Ascending aorta (tissue), 2 donors: ENCODE measurements at places on chromosomes 7 and 10. TPM values are rescaled to one million over a fixed set of nuclear protein-coding genes. Genes with fewer than 3 reads are reported as not detected.

The TNS3 gene
- total RNA-seq, result 89.8 TPM

DNA sequence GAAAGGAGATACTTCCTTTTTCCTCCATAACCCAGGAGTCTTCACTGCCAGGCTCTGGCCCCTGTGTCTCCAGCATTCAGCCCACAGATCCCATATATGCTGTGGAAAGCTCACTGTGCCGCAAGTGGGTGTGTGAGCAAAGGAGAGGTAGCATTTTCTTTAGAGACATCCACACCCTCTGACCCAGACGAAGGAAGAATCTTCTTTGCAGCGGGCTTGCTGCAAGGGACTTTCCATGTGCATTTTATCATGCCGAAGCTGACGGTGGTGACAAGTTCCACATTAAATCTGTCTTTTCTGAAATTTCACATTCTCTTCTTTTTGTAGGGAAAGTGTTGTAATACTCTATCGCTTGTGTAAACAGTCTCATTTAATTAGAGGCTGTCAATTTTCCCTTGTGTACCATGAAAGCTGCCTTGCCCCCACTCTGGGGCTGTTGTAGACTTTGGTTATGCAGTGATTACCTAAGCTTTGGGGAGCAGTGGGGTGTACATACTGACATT, 409.5 kb downstream of the SUGCT start:
- no peak overlapping the region for H3K4me3 ChIP-seq
- peaks cover 25% of the 10 kb centered on the region for H3K4me1 ChIP-seq
- H3K27me3 ChIP-seq, result no peaks in the 10 kb centered on the region
- peak overlapping the region; percentile 47 for H3K27ac ChIP-seq
- no peak for DNase-seq

DNA sequence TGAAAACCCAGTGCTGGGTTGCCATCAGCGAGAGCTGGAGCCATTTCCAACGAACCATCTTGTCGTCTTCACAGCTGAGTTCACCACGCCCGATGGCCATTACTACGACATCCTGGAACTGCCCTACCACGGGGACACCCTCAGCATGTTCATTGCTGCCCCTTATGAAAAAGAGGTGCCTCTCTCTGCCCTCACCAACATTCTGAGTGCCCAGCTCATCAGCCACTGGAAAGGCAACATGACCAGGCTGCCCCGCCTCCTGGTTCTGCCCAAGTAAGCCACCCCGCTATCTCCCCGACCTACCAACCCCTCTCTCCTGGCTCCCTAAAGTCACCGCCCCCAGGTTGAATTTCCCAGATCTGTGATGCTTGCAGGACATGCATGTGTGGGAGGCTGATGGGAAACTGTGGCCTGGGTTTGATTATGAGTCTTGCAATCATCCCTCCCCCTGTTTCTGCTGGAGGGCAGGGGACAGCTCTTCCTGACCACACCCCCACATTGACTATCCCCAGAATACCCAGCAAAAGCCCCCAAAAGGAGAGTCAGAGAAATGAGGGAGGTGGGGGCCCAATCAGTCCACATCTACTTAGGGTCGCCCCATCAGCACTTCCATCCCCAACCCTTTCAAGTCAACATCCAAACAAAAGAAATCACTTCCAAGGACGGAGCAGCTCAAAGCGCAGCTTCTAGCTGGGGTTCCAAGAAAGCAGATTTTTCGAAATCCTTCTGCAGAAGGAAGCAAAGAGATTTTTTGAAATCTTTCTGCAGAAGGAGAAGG, 6.9 kb downstream of the SERPINE1 start:
- H3K36me3 ChIP-seq, result peaks cover 80% of the 10 kb centered on the region
- H3K27ac ChIP-seq, result no peak overlapping the region
- H3K4me1 ChIP-seq, result peaks cover 21% of the 10 kb centered on the region

DNA sequence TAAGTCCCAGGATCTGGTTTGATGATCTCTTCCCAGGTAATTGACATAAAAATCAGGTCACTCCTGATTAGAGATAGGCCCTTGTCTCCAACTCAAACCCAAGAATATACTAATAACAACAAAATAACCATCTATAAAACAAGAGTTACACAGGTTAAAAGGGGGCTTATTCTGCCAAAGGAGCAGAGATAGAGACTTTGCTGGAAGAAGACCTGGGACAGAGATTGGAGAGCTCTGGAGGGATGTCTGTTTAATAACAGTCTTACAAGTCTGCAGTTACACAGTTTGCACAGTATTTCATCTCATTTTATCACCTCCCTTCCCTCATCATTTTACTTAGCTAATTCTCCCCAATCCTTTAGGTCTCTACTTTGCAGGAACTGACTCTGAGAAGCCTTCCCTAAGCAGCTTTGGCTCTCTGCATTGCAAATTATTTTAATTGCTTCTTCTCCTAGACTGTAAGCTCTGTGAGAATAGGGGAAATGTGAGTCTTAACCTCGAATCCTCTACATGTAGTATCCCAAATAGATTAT, 3.7 kb upstream of the ZNF438 start:
- DNase-seq, result no peak
- no peaks in the 10 kb centered on the region for H3K27me3 ChIP-seq
- no peaks in the 10 kb centered on the region for H3K4me1 ChIP-seq

The GPAM gene
- total RNA-seq, result 3.2 TPM

The FEZF1 gene
- not detected for total RNA-seq

The PLPP4 gene
- total RNA-seq, result not detected

The ZSCAN25 gene
- total RNA-seq, result 10.3 TPM

DNA sequence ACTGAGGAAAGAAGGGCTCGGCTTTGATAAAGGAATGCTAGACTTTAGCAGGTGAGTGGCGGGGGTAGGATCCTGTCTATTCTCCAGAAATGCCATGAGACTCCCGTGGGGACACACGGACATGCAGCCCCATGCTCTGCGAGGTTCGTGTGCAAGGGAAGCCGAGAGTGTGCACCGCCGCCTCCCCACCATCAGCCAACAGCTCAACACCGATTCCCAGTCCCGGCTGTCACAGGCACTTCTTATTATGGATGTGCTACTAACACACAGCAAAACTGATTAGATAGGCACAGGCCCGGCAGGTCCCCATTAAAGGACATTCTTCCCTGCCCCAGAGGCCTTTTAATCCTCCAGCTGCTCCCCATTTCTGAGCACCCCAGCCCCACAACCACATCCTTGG, 154.4 kb downstream of the PRKAG2 start:
- no peak for DNase-seq
- H3K4me1 ChIP-seq, result peaks cover 5% of the 10 kb centered on the region
- no peak overlapping the region for H3K27ac ChIP-seq

DNA sequence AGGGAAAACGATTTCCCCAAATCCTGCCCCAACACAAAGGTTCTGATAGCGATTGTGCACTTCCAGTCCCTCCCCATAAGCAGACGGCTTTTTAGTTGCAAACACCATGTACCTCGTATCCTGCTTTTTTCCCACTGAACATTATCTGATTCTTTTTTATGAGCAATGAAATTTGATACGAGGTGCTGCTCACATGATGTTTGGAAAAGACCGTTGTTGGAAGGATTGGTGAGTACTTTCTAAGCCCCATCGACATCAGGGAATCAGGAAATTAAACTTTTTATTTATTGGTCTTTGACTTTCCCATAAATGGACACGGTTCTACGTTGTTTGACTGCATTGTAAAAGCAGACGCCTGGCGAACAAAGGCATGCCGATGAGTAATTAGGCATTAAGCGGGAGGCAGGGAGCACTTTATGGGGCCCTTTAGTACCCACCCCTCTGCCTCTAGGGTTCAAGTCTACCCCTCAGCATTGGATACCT, 49.4 kb downstream of the TEX36 start:
- H3K4me3 ChIP-seq, result no peak overlapping the region
- H3K27ac ChIP-seq, result no peak overlapping the region
- DNase-seq, result no peak
- H3K4me1 ChIP-seq, result no peaks in the 10 kb centered on the region
- no peaks in the 10 kb centered on the region for H3K27me3 ChIP-seq

GRCh38 chr10:79938728-79939406, 10.0 kb downstream of the SFTPD start:
- H3K4me3 ChIP-seq, result no peak overlapping the region
- DNase-seq, result peak; percentile 78
- H3K36me3 ChIP-seq, result peaks cover 5% of the 10 kb centered on the region

The SEMA3D gene
- 4.5 TPM for total RNA-seq

- no peak overlapping the region for H3K27ac ChIP-seq
- H3K27me3 ChIP-seq, result no peaks in the 10 kb centered on the region
- H3K36me3 ChIP-seq, result peaks cover 5% of the 10 kb centered on the region
- H3K4me3 ChIP-seq, result no peak overlapping the region
Measured at GRCh38 chr7:157423348-157423747, 86.5 kb downstream of the DNAJB6 start.

GRCh38 chr7:138890499-138891445, 90.4 kb downstream of the KIAA1549 start:
- no peak overlapping the region for H3K27ac ChIP-seq
- no peak for DNase-seq
- H3K27me3 ChIP-seq, result no peaks in the 10 kb centered on the region
- no peaks in the 10 kb centered on the region for H3K4me1 ChIP-seq
- no peaks in the 10 kb centered on the region for H3K36me3 ChIP-seq
